ENCODE measurements at places on chromosomes 7 and 10.

DNA sequence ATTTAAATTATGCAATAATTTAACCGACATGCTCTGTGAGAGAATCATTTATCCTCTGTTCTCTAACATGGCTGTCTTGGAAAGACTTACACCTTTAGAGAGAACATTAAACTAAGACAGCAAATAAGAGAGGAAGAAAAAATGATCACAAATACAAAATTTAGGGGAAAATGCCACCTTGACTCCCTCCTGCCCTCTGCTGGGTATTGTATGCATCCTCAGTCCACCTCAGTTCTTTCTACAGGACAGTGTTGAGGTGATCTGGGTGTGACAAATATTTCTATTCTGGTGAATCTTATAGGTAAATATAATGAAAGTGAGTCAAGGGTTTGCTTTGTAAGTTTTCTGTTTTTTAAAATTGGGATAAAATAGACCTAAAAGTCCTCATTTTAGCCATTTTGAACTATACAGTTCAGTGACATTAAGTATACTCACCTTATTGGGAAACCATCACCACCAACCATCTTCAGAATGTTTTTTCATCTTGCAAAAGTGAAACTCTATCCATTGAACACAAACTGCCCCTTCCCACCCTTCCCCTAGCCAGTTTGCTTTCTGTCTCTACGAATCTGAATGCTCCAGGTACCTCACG, 61.5 kb upstream of the ELMO1 start:
- no peak for DNase-seq

DNA sequence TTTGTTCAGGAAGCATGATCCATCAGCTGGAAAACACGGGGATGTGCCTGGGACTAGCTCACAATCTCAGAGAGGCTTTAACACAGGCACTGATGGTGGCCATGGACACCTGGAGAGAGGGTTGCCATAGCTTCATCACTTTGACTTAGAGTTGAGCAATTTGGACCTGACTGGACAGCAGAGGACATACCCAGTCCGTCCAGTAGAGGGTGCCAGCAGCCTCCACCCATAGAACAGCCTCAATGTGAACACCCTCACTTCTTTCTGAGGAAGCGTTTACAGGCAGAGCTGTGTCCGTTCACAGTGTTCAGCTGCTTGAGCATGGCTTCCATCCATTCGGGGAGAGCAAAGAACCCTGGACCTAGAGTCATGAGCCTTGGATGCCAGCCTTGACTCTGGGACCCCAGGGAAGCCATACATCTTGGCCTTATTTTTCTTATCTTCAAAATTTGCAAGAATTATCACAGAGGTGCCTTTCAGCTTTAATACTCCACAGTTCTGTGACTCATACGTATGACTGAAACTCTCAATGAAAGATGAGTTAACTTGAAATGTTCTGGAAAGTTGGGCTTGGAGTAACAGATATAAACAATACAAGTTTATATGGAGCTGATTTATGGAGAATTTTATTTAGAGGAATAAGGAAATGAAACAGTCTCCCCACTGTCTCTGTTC, 302.9 kb upstream of the PODXL start:
- peak; percentile 4 for DNase-seq

DNA sequence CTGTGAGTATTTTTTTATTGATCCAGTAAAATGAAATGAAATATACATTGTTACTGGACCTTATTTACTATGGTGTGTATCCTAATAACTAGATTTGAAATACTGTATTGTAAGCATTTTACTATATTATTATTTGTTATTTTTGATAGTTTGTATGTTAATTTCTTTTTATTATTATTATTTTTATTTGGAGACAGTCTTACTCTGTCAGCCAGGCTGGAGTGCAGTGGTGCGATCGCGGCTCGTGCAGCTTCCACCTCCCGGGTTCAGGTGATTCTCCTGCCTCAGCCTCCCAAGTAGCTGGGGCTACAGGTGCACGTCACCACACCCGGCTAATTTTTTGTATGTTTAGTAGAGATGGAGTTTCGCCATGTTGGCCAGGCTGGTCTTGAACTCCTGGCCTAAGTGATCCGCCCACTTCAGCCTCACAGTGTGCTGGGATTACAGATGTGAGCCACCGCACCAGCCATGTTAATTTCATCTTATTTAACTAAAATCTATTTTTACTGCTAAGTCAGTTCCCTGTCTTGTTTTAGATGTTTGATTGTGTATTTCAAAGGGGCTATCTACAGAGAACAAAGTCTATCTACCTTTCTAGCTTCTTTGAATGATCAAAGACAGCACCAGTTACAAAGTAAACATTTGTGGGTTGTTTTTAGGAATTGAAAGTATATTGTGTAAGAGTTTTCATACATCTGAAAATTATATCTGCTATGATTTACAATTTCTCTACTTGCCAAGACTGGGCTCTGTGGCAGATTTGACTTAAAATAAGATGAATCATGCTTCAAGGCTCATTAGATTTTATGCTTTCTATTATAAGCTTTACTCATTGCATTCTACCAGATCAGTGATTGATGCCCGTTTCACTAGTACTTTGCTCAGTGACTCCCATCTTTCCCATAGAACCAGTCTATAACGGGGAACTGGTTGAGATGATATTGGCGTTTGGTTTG, 41.6 kb downstream of the CDC123 start:
- no peak for DNase-seq

- no peak for DNase-seq
Measured at GRCh38 chr7:139669106-139670061, 108.4 kb downstream of the HIPK2 start.

GRCh38 chr10:48800007-48800675, 115.5 kb downstream of the WDFY4 start:
- no peak for DNase-seq

GRCh38 chr7:44994877-44995554, 5.0 kb upstream of the CCM2 start:
- no peak for DNase-seq

DNA sequence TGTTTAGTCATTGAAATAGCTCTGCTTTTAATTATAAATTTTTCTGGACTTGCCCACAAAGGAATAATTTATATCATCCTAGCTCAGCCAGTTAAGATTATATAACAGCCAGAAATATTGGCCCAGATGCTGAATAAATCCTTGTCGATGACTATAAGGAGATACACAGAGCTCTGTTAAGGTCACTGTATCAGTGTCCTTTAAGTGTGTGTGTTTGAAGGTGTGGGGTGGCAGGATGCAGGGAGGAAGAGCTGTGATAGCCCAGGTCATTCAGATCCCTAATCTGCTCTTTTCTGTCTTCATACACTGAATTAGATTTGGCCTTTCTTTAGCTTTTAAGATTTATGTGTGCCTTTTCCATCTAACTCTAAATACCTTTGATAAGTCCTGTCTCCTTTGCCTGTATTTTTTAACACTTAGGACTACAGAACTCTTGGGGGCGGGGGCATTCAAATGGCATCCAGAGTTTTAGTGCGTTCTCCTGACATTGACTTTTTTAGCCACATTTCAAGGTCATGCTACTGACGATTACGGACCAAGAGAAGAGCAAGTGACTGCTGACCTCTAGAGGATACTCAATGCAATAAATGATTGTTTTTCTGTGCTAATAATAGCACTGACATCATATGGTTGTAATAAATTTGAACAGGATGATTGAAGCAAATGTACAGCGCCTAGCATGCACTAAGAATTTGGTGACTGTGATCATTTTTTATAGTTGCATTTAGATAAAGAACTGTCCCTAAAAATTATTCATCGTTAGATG, 172.3 kb downstream of the CACNB2 start:
- DNase-seq: no peak

- no peak for DNase-seq
Measured at GRCh38 chr10:80515941-80516340, 21.8 kb upstream of the SH2D4B start.

GRCh38 chr7:81637534-81637933, 132.3 kb downstream of the HGF start:
- no peak for DNase-seq

DNA sequence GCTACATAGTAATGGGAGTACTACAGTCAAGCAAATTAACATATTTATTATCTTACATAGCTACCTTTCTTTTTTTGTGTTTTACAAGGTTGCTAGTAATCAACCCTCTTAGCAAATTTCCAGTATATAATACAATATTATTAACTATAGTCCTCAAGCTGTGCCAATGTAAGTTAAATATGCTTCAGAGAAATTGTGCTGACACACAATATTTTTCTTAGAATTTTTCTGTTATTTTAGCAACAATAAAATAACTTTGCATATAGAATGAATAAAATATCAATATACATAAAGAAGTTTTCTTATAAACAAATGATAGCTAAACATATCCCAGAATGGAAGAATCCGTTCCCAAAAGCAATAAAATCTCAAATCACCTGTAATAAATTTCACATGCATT, 1605.1 kb downstream of the REEP3 start:
- no peak for DNase-seq

DNA sequence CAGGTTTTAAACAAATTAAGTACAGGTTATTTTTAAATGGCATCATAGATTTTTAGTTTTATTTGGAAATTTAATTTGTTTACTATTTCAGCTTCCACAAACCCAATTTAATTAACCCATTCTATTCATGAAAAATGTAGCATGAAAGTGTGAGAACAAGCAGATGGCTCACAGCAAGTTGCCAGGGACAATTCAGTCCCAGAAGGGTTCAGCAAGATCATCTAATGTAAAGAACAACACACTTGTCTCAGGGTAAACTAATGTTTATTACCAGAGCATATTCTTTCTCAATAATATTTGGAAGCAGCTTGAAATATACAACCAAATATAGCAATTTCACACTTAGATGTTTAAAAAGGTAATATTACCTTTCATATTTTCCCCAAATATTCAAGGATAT, 166.9 kb upstream of the SLC13A1 start:
- DNase-seq: no peak

DNA sequence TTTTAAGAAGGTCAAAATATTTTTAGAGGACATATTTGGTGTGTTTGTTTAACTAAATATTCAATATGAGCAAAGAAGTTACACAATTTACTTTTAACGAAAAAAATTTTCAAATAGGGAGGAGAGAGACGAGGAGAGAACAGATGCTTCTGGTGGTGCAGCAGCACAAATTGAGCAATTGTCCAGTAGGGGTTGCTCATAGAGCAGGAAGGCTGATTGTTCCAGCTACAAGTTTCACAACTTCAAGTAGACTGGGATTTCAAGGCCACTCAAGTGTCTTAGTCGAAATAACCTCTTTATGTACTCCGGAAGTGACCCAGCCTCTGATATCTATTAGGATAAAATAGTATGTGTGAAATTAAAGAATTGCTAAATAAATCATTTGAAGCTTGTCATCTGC, 197.9 kb downstream of the HDAC9 start:
- DNase-seq: no peak

DNA sequence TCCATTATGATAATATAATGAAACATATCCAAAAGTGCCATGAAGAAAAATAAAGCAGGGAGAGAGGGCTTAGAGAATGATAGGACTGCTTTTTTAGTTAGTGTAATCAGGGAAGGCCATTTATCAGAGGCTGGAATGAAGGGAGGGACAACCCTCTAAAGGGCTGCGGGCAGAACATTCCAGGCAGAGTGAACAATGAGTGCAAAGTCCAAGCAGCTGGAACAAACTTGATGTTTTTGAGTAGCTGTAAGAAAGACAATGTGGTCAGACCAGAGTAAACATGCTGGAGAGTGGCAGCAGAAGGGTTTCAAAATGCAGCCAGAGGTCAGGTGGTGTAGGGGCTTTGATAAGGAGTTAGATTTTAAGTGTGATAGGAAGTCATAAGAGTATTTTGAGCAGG, 65.6 kb upstream of the CCDC6 start:
- no peak for DNase-seq

DNA sequence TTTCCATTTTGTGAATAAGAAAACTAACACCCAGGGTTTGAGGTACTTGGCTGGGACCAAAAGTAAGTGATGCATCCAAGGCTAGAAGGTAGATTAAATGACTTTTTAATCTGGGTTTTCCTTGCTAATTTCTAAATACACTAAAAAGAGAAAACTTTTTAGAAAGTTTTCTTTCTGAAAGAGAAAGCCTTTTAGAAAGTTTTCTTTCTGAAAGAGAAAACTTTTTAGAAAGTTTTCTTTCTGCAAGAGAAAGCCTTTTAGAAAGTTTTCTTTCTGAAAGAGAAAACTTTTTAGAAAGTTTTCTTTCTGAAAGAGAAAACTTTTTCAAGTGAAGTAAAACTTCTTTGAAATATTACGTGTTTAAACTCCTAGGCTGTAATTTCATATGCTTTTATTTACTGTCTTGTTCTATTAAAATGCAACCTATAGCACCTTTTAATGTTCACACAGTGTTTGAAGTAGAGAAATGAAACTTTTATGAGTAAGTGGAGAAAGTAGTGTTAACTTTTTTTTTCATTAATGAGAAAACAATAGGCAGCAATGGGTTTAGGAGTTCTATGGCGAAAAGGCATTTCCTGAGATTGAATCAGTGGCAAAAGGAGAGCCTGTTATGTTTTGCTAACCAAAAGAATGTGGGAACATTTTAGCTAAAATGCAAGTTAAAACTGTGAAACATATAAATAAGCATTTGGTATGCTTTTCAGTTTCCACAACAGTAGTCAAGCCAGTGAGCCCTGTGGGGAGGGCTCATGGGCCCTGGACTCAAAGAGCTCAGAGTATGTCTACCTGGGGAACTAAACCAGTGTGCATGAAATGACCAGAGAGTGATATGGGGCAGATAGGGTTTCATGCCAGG, 103.7 kb downstream of the RBM20 start:
- no peak for DNase-seq

DNA sequence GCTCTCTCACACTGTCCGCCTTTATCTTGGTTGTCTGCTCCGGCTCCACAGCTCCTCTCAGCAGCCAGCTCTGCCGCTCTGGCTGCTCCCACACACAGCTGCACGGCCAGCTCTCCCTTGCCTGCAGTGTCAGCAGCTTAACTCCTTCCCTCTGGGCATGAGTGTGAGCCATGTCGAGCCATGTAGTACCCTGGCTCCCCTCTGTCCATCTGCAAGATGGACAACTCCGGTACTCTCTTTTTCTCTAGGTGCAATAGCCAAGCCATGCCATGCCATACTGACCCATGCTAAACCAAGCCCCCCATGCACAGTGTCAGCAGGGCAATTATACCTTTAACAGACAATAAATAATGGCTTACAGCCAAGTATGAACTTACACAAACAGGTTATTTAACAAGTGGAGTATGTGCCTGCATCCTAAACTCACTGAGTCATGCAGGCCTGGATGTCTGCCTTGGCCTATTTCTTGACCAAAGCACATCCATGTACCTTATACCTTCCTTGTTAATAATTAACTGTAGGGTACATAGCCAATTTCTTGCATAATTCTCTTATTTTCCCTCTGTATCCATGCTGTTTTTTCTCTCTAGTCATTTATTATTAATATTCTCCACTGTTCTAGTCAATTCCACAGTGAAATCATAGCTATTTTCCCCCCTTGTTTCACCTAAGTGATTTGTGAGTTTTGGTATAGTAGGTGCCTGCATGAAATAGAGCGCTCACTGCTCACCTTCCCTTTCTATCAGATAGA, 170.9 kb downstream of the CDK14 start:
- DNase-seq: no peak

GRCh38 chr7:24229481-24230226, 54.3 kb upstream of the NPY start:
- DNase-seq: no peak

- no peak for DNase-seq
Measured at GRCh38 chr10:105807935-105808587, 1167.0 kb downstream of the SORCS3 start.

GRCh38 chr7:115013886-115014285, 92.0 kb downstream of the MDFIC start:
- DNase-seq: no peak

- peak; percentile 99 for DNase-seq
Measured at GRCh38 chr7:135211179-135211945, at the start of gene WDR91. WDR91 (minus strand) TSS chr7:135211526; CDS start chr7:135211502, 24 bp downstream.

Data from stimulated activated CD4-positive, alpha-beta T cell treated with anti-CD3 and anti-CD28 coated beads, Interleukin-1b, Interleukin-23, amount 100 ng/mL, for 1 hour (primary cell).